Epithelial cell of umbilical artery (primary cell): ENCODE measurements at places on chromosomes 6 and 20. TPM values are rescaled to one million over a fixed set of nuclear protein-coding genes. Genes with fewer than 3 reads are reported as not detected.

Gene LAMP5
- under 0.01 TPM in 1 of 2 replicates, not detected in the other for total RNA-seq

Gene WFDC5
- not detected in 2 replicates for total RNA-seq

Gene KIAA1755
- total RNA-seq, result under 0.01 and 0.30 TPM in 2 replicates

Gene PEDS1
- total RNA-seq, result 15.3 and 31.2 TPM in 2 replicates

Gene TRPC4AP
- total RNA-seq, result 65.5 and 67.2 TPM in 2 replicates

Gene SLA2
- total RNA-seq, result not detected in 2 replicates

Gene BAG2
- 4.2 and 7.3 TPM in 2 replicates for total RNA-seq

Gene NRN1
- total RNA-seq, result 20.1 and 20.8 TPM in 2 replicates

Gene REM1
- total RNA-seq, result not detected in 2 replicates

Gene SLC17A2
- not detected in 2 replicates for total RNA-seq

Gene LBP
- total RNA-seq, result not detected in 2 replicates

Gene MDFI
- 42.7 and 56.5 TPM in 2 replicates for total RNA-seq

Gene MYBL2
- total RNA-seq, result 19.8 and 19.9 TPM in 2 replicates

Gene GJA10
- total RNA-seq, result not detected in 2 replicates

Gene EYA4
- 0.32 and 0.61 TPM in 2 replicates for total RNA-seq

Gene MICA
- total RNA-seq, result 37.1 and 59.1 TPM in 2 replicates

Gene C6orf141
- 2.6 and 2.7 TPM in 2 replicates for total RNA-seq

Gene RIPPLY2
- not detected in 2 replicates for total RNA-seq

Gene SALL4
- 0.32 and 0.46 TPM in 2 replicates for total RNA-seq

Gene BHLHE23
- total RNA-seq, result not detected in 2 replicates

Gene C4B
- 0.32 and 1.1 TPM in 2 replicates for total RNA-seq

Gene ABHD12
- 23.4 and 24.0 TPM in 2 replicates for total RNA-seq

Gene SLC25A27
- total RNA-seq, result 0.32 and 1.5 TPM in 2 replicates
